Right atrium auricular region (tissue), 2 donors: ENCODE measurements at places on chromosomes 12 and 14. TPM values are rescaled to one million over a fixed set of nuclear protein-coding genes. Genes with fewer than 3 reads are reported as not detected.

DNA sequence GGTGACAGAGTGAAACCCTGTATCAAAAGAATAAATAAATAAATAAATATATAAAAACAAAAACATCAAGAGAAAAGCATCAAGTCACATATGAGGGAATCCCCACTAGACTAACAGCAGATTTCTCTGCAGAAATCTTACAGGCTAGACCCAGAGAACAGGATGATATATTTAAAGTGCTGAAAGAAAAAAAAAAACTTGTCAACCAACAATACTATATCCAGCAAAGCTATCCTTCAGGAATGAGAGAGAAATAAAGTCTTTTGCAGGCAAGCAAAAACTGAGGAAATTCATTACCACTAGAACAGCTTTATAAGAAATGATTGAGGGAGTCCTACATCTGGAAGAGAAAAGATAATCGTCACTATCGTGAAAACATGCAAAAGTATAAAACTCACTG is 6.4 kb upstream of the SFSWAP start:
- no peak for DNase-seq

GRCh38 chr12:124597041-124597440 is 29.6 kb upstream of the NCOR2 start:
- DNase-seq = no peak

DNA sequence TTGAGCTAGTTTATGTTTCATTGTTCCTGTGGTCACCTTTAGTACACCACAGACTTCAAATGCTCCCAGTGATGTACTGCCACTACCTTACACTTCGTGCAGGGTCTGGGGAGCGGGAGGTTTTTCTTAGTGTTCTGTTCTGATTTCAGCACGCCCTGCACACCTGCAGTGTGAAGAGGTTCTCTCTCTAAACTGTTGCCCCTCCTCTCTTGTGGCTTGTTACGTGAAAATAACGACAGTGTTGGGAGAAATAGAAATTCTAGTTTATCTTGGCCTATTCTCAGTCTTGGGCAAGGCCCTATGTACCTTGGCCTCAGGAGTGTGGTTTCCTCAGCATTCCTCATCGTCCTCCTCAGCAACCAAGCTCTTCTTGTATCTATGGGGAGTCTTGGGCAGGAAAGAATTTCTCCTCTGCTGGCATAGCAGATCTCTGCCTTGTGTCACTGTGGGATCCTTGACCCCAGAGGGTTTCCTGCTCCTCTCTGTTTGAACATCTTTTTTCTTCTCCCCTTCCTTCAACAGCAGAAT is 48.6 kb downstream of the EIF2S3B start:
- DNase-seq = no peak

The HOXC6 gene
- total RNA-seq = not detected

DNA sequence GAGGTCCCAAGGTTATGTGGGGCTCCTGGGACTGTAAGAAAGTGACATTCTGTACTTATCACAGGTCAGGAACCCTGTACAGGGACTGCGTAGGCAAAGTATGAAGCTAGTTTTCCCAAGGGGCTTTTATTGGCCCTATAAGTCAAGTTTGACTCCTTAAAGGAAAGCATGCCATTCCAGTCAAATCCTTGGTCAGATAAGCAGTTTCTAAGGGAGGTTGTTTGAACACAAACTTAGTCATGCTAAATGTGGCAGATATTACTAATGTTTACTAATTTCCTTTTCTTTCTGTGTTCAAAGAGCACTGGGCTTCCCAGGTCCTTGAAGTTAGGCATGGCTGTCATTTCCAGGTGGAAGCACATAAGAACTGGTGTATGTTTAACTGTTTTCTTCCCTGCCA is 472.4 kb downstream of the ATP23 start:
- no peak for DNase-seq

The KRT72 gene
- total RNA-seq = not detected

DNA sequence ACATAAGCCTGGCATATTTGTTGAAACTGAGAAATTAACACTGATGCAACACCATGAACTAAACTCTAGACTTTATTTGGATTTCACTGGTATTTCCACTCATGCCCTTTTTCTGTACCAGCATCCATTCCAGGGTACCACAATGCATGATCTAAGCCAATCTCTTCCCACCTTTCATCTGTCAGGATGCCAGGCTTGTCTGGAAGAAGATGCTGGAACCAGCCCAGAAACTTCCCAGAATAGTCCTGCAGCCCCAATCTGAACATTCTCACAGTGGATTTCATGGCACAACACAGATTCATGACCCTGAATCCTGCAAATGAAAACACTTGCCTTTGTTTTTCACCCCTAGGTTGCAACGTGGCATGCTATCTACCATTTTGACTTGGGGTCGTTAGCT is 189.3 kb upstream of the LHX5 start:
- no peak for DNase-seq

- no peak for DNase-seq
Measured at GRCh38 chr12:65121049-65121955, at the start of gene WIF1. TSS of gene WIF1 (minus strand) at chr12:65121305. CDS start at chr12:65121191, 114 bp downstream.

- DNase-seq = no peak
Measured at GRCh38 chr14:20799456-20799891, 3.2 kb downstream of the RNASE1 start.

DNA sequence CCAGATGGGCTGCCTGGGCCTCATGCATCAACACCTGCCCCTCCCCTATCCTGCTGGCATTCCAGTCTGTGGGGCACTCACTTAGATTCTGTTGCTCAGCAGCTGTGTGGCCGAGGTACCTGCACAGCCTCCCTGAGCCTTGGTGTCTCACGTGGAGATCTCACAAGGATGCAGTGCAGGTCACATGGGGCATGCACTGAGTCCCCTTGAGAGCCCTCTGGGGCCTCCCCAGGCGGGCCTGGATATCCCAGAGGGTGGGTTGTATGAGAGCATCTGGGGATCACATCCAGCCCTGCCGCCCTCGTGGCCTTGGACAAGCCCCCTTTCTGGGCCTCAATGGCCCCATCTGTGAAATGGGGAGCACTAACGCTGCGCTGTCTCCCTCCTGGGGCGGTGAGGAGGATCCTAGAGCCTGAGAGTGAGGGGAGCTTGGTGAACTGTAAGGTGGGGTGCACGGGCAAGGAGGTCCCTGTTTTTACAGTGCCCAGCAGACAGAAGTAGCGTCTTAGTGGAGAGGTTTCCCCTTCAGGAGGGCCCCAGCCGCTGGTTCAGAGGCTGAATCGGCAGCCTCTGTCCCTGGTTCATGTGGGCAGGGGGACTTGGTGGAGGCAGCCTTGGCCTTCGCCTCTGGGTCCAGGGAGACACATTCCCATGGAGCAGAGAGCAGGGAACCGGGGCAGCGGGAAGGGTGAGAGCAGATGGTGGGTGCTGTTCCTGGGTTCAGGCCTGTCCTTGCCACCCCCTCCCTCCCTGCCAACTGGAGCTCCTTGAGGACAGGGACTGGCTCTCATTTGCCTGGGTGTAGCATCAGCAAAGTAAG is 791 bp upstream of the SLC25A47 start:
- DNase-seq = no peak

The CLEC7A gene
- total RNA-seq = 4.2 TPM

- DNase-seq = no peak
Measured at GRCh38 chr12:102426599-102427542, 53.5 kb downstream of the IGF1 start.

- no peak for DNase-seq
Measured at GRCh38 chr12:97148941-97149559, 242.0 kb downstream of the NEDD1 start.

GRCh38 chr12:6211421-6211869 is 11.2 kb downstream of the CD9 start:
- no peak for DNase-seq

DNA sequence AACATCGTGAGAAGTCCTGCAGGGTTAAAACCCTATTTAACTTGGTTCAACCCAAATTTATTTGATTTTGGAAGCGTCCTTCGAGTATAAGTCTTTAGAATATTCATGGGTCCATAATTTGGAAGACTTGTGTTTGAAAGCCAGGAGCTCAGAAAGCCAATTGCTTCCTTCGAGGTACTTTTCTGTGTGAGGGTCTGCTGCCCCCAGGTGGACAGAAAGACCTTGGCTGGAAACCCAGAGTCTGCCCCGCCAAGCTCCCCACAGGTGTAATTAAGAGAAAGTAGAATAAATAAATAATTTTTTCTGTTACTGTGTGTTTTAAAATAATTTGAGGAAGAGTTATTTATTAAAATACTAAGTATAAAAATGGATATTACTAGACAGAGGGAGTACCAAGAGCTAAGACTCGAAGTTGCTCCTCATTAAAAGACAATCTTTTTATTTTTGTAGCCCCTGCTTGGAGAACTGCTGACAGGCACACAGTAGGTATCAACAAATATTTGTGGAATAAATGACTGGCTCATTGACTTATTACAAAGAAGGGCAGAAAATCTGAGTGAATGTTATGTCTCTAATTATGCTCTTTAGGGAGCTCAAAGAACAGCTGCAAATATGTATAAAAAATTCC is 105.8 kb downstream of the PAH start:
- no peak for DNase-seq

DNA sequence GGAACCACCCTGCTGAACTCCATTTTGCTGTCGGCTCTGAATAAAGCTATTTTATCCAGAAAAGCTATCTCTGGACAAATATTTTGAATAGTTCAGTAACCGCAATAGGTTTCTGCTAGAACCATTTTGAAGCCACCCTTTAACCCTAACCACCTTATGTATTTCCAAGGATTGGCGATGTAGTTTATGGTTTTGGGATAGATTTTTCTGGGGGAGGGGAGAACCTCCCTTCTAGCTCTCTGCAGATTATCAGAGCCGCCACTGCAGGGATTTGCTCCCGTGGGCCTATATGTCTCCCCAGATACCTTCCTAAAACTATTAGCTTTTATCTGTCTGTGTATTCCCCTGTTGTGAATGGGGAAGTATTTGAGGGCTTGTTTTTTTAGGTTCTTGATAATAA is 1.8 kb upstream of the TUBA1B start:
- DNase-seq = no peak

GRCh38 chr14:101564819-101565698 is 3.8 kb downstream of the DIO3 start:
- DNase-seq = no peak

DNA sequence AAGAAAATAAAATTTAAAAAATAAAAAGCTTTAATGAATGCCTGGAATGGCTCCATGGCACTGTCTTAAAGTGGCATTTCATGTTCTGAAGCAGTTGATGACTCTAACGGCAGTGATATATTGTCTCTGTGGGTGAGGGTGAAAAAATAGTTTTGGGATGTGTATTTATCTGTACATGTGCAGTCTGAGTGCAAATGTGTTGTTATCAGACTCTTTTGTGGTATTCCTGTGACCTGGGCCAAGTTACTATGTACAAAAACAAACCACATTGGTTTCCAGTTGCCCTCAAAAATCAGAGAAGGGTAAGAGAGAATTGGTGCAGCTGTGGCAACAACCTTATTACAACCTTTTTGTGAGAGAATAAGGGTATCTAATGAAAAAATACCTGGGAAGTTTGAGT is 81.7 kb upstream of the CCDC91 start:
- DNase-seq = no peak
